ENCODE measurements at places on chromosomes 7 and 10. TPM values are rescaled to one million over a fixed set of nuclear protein-coding genes. Genes with fewer than 3 reads are reported as not detected.

Gene CYP26C1
- not detected for total RNA-seq

Gene FGFBP3
- total RNA-seq: 2.4 TPM

Gene GRID2IP
- total RNA-seq: not detected

Gene DNAJC30
- total RNA-seq: 9.9 TPM

Gene TCAF2
- 0.75 TPM for total RNA-seq

Gene TLX1
- total RNA-seq: not detected

Gene ASAH2
- 3.3 TPM for total RNA-seq

Gene VPS50
- total RNA-seq: 6.9 TPM

Gene ENKUR
- total RNA-seq: 0.27 TPM

Gene CPA1
- total RNA-seq: not detected

Gene OR9A2
- not detected for total RNA-seq

Gene CHCHD1
- 67.8 TPM for total RNA-seq

Gene HPSE2
- not detected for total RNA-seq
